ENCODE measurements at places on chromosomes 2 and 18. TPM values are rescaled to one million over a fixed set of nuclear protein-coding genes. Genes with fewer than 3 reads are reported as not detected.

GRCh38 chr2:17878281-17879136, at the start of gene KCNS3:
TSS of gene KCNS3 (plus strand) at chr2:17878667. CDS start at chr2:17931009, 52,342 bp downstream.
- peak; percentile 33 for DNase-seq

DNA sequence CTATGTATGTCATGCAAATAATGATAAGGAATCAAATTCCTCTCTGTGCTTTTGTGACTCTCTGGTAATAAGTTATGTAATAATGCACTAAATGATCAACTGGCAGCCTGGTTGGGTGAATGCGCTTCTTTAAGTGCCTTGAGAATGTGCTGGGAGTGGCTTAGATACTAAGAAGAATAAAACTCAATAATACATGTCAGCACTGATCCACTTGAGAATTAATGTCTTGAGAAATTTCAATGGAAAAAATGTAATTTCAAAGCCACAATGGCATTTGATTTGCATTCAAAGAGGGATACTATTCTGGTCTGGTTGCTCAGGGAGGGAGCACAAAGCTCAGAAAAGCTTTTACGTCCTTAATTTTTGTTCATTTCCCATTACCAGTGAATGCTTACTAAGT, 137.7 kb upstream of the MMADHC start:
- no peak for DNase-seq

GRCh38 chr2:136407117-136407951, 289.4 kb upstream of the CXCR4 start:
- no peak for DNase-seq

RMND5A gene
- 66.8 TPM for polyA plus RNA-seq

MARCHF4 gene
- 0.16 TPM for polyA plus RNA-seq

DNA sequence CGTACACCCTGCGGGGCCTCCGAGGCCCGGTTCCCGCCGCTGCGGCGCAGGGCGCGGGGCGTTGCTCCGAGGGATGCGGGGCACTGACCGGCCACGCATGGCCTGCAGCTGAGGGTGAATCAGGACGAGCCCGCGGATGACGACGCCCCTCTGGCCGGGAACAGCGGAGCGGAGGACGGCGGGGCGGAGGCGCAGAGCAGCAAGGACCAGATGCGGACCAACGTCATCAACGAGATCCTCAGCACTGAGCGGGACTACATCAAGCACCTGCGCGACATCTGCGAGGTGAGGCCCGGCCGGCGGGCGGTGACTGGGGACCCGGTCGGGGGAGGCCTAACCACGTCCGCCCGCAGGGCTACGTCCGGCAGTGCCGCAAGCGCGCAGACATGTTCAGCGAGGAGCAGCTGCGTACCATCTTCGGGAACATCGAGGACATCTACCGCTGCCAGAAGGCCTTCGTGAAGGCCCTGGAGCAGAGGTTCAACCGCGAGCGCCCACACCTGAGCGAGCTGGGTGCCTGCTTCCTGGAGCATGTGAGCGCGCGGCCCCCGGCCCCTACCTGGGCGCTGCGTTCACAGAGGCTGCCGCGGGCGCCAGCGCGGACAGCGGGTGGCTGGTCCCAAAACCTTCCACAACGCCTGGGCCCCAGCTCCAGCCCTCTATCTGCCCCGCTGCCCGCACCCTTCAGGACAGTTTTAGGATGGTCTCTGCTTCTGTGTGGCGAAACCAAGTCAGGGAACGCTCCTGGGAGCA, 53.2 kb downstream of the FAM168B start:
- DNase-seq, result no peak

DNA sequence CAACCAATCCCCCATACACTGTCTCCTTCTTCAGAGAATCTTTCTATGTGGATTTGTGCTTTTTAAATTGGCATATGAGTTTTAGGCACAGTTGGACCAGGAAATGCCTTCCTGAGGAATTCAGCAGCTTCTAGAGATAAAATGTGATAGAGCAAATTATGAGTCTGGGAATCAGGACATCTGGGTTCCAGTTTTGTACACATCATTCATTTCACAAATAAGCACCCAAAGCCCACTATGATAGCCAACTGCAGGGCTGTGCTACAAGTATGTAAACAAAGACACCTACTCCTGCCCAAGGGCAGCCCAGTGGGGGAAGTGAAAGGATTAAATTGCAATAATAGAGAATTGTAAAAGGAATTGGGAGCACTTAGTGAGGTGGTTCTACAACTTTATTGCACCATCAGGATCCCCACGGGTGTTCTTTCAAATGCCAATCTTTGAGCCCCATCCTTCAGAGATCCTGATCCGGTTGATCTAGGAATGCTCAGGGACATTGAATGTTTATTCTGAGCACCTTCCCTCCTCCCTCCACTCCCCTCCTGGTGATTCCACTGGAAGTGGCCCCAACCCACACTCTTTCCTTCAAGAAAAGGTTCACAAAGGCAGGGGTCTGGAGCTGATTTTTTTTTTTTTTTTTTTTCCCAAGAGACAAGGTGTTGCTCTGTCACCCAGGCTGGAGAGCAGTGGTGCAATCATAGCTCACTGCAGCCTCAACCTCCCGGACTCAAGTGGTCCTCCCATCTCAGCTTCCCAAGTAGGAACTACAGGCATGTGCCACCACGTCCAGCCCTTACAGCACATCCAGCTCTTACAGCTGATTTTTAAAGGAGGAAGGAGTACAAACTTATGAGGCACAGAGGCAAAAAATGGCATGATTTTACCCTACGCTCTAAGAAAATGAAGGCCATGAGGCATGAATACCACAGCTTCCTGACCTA, 11.1 kb upstream of the KCMF1 start:
- no peak for DNase-seq

GRCh38 chr18:54209471-54210180, 14.8 kb downstream of the MBD2 start:
- no peak for DNase-seq

GRCh38 chr2:231525248-231526163, 4.7 kb downstream of the NMUR1 start:
- no peak for DNase-seq

DNA sequence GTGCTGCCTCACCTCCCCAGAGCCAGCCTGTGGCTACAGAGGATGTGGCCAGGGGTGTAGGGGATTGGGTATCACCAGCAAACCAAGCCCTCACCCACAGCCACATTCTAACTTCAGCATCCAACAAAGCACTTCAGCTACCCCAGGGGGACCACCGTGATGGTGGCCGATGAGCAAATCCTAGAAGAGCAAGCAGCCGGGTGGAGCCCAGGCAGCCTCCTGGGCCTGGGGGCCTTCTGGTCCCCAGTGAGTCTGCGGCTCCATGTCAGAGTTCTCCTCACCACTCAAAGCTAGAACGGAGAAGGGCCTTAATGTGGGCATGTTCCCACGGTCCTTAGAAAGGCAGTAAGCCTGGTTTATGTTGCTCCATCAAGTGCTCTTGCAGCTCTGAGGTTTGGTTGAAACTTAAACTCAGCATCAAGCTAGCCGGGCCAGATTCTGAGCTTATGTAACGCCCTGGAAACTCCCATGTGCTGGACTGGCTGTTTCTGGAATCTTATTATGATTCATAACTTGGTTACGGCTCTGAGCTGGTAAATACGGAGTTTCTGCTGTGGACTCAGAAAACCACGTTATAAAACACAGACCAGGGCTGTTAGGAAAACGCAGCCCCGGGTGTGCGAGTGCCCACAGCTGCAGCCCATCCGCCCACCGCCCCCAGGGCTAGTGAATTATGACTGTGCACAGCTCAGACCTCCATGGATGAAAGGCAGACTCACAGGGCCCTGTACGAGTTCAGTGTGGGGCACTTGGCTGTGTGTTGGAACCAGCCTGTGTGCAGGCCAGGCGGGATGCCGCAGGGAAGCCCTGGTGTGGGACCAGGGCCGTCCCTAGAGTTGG, 99.8 kb downstream of the SEPTIN10 start:
- no peak for DNase-seq

DNA sequence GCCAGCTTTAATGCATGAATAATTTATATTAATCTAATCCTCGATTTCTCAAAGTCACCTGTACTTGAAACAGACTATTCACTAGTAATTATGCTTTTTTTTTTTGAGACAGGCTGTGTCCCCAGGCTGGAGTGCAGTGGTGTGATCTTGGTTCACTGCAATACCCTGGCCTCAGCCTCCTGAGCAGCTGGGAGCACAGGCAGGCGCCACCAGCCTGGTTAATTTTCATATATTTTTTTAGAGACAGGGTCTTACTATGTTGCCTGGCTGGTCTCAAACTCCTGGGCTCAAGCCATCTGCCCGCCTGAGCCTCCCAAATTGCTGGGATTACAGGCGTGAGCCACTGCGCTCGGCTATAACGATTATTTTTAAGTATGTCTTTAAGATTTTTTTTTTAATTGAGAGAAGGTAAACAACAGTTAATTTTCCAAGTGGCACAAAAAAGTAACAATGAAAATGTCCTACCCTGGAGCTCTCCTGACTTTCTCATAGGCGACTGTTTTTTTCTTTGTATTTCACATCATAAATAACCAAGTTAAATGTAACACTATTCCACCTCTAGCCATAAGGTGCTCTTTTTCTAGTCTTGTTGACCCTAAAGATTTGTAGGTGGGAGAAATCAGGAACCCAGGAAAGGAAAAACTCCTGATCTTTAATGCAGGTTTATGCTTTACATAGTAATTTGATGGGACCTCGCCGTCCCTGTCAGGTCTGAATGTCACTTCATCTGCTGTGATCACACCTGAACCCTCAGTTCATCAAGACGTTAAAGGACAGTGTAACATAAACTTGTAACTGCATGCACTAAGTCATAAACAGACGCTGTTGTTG, 1.3 kb upstream of the ANKRD12 start:
- no peak for DNase-seq

DNA sequence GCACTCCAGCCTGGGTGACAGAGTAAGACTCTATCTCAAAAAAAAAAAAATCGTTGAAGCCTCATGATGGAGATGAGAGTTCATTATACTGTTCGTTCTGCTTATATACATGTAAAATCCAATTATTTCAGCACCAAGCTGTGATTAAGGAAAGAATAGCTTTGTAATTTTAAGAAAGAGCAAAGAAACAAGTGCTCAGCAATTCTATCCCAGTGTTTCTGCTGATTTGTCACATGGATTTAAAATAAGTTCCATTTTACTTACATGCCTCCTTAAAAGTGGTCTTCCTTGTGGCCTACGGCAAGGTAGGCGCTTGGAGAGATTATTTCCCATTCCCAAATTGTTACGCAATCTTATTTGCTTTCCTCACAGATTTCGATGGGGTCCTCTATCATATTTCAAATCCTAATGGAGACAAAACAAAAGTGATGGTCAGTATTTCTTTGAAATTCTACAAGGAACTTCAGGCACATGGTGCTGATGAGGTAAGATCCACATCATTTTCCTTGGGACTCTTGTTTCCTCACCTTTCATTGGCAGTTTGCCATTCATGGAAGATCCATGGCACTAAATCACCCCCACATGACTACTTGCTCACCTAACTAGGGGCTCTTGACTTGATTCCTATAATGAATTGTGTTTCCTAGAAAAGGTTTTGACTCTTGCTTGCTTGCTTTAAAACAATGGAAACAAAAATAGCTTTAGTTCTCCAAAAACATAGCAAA, 11.5 kb downstream of the ARPC2 start:
- no peak for DNase-seq

SERPINB3 gene
- 0.22 TPM for polyA plus RNA-seq

DNA sequence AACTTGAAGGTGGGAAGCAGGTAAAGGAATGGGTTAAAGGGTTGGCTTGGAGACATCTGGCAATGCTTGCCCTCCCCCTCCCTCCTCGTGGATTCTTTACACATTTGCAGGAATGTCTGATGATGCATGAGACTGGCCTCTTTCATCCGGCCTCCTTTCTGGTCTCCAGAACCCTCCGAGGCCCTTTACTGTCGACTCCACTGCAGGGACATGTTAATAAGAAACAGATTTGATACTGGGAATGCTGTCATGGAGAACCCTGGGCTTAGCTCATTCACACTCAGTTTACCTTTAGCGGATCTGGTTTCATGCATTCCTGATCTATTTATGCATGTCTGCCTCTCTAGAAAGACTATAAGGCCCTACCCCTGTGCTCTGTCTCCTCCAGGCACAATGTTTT, 238.7 kb downstream of the TGIF1 start:
- peak; percentile 43 for DNase-seq

GRCh38 chr2:1990724-1991123, 246.4 kb upstream of the PXDN start:
- DNase-seq, result no peak

DNA sequence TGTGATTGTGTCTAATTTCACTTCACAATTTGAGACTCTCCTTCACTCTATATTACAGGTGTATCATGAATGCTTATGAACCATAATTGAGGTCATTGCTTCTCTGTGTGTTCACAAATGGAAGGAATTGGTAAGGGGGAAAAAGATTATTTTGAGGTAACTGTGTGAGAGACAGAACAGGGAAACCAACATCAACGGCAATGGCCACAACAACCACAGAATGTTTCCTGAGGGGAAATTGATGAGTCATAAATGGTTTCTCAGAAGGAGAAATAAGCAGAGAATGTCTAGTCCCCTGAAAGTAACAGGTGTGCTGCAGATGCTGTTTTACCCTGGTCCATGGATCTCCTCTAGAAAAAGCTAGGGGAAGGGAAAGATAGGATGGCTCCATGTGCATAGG, 361.2 kb upstream of the GALNT5 start:
- DNase-seq, result no peak

SLC5A7 gene
- 0.62 TPM for polyA plus RNA-seq

ZBTB7C gene
- polyA plus RNA-seq, result 18.7 TPM

LYG2 gene
- 0.43 TPM for polyA plus RNA-seq

GRCh38 chr2:203534621-203535077, 452 bp downstream of the RAPH1 start:
- DNase-seq, result peak; percentile 5

MYO1B gene
- polyA plus RNA-seq, result 101 TPM

- no peak for DNase-seq
Measured at GRCh38 chr2:152166633-152167032, 8.9 kb downstream of the STAM2 start.

DNA sequence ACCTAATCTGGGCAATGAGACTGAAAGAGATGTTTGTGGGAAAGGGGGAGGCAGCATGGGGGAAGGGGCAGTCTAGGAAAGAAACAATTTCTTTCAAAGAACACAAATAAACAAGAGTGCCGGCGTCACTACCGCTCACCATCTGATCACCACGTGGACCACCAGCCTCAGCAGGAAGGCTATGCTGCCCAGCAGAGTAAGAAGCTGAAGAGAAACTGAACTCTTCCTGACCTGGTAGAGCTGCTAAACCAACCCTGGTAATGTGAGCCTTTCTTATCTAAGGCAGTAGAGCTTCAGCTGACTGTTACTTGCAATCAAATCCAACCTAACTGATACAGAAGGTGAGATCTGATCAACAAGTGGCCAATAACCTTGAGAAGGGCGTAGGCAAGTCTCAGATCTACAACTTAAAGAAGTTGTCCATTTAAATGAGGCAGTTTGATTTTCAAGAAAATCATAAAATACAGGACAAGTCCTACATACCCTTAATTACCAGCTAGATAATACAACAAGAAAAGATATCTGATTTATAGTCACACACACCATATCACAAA, 44.2 kb upstream of the SPTBN1 start:
- no peak for DNase-seq

Data from right renal pelvis (tissue), 4 donors.